Right lobe of liver (tissue), 6 donors: ENCODE measurements at places on chromosomes 2 and 18.

DNA sequence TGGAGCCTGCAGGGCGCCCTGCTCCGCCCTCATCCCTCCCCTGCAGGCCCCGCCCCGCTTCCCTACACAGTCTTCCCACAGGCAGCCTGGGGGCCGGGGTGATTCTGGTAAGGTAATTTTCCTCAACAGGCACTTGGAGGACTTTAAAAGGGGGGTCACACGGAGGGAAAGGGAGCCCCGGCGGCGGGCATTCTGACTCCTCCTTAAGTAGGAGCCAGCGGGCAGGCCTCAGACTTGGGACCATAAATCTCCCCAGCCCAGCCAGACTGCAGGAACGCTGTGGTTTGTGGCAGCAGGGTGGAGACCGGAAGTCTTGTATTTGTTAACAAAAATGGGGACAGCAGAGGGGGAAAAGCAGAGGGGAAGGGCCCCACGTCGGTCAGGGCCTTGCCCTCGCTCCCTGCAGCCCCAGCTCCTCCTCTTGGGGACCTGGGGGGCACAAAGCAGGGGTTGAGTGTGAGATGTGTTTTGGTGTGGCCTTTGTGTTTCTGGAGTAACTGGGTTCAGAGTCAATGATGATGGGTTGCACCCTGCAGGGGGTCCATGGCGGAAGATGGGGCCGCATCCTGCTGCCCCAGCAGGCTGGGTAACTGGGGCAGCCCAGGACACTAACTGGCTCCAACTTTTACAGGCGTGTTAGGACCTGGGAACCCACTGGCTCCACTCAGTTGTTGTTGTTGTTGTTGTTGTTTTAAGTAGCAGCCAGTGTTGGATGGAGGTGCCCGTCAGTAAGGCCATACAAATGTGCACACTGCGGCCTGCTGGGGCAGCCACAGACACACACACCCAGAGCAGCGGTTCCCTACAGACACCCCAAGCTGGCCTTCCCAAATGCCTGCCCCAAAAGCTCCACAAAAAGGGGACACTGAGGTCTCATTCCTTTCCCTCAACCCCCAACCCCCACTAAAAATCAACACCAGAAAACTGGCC, 27.7 kb downstream of the SMAD7 start:
- DNase-seq: peak; percentile 44

DNA sequence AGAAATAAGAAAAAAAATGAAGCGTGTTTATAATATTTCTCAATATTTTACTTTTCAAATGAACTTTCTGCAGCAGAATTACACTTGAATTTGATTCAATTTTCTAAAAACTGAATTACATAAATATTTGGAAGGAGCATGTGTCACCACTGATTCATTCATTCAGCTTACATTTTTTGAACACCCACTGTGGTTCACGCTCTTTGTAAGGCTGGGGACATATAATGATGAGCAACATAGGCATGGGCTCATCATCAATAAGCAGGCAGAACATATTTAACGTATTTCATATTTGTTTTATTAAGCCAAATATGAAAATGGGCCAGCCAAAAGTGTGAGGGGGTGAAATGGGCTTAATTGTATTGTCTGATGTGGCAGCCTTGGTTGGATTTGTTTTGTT, 209.1 kb downstream of the CTNNA2 start:
- no peak for DNase-seq

DNA sequence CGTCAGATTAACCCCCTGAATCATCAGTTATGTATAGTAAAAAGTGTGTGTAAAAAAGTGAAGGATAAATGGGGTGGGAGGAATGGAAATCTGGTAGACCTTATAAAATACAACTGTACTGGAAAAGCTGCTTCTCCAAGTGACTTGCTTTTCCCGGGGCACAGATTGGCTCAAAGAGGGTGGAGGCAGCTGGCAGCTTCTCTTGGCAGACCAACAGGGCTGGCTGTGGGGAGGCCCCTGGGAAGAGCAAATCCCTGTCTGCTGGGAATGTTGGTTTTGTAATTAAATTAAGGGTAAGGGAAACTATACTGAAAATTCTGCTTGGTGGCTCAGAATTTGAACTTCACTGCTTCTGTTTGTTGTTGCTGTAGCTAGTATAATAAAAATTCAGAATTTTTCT, 154.2 kb upstream of the DLX2 start:
- DNase-seq: no peak

GRCh38 chr2:3246406-3246805, 131.2 kb downstream of the EIPR1 start:
- DNase-seq: no peak

GRCh38 chr2:168543037-168543436, 87.0 kb downstream of the CERS6 start:
- no peak for DNase-seq

GRCh38 chr2:86234563-86235131, 35.4 kb downstream of the MRPL35 start:
- no peak for DNase-seq

DNA sequence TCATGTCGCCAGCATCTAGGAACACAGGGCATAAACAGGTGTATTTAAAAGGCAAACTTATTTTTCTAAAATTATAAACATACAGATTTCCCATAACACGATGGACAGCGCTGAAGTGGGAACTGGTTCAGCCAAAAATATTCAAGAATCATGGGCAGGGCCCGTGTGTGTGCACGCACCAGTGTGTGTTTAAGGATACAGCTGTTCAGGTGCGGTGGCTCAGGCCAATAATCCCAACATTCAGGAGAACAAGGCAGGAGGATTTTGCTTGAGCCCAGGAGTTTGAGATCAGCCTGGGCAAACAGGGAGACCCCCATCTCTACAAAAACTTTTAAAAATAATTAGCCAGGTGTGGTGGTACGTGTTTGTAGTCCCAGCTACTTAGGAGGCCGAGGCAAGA, 288.6 kb upstream of the HDAC4 start:
- DNase-seq: peak; percentile 25

- DNase-seq: no peak
Observed at GRCh38 chr2:23988371-23988770, 21.5 kb upstream of the MFSD2B start.

GRCh38 chr2:206266130-206267125, 8.0 kb upstream of the ZDBF2 start:
- DNase-seq: no peak

DNA sequence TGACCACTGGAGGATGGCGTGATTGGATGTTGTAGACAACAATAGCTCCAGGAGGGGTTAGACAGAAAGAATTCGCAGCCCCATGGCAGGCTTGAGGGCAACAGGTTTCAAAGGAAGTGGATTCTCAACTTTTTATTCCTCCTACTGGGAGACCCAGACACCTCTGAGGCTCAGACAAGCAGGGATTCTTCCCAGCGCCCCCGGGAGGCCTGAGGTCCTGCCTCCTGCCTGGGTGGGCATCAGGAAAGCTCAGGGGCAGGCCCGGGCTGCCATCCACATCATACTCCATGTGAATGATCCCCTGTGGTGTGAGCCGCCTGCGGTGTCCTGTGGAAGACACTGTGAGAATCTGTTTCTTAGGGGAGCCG, 203.5 kb downstream of the CYP26B1 start:
- no peak for DNase-seq

- DNase-seq: no peak
Observed at GRCh38 chr2:84686783-84687476, 170.6 kb downstream of the DNAH6 start.

GRCh38 chr2:96336873-96337272, 1.3 kb downstream of the NCAPH start:
- no peak for DNase-seq

GRCh38 chr18:75227535-75228296, 17.1 kb downstream of the TSHZ1 start:
- DNase-seq: no peak

- DNase-seq: no peak
Observed at GRCh38 chr2:198273660-198274059, 469.3 kb downstream of the PLCL1 start.

GRCh38 chr2:224410946-224411561, 9.1 kb upstream of the FAM124B start:
- no peak for DNase-seq

DNA sequence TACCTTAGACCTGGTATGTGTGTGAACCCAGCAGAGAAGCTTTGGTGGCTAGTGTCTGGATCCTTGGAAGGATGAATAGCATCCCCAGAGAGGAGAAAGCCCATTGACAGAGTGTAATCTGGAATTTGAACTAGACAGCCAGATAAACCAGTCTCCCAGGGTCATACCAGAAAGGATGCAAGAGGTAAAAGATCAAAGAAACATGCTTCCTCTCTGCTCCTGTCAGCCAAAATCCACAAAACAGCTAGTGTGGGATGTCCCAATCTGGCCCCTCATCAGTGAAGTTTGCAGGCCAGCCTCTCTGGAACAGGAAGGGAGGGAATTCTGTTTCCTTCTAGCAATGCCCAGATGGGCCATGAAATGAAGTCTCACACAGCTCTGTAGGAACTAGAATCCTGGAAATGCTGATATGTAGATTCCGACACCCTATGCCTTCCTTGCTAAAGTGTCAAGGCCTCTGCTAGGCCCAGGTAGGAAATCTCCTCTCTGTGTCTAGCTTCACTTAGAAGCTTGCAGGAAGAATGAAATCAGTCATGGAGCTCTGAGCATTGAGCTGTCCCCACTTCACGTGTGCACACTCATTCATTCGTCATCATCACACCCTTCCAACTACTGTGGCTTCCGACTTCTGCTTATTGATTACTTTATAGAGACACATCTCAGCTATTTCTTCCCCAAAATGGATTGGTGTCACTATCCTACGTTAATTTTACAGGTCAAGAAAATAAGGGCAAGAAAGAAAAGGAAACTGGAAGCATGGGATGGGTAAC, 38.0 kb downstream of the EVA1A start:
- DNase-seq: peak; percentile 68

DNA sequence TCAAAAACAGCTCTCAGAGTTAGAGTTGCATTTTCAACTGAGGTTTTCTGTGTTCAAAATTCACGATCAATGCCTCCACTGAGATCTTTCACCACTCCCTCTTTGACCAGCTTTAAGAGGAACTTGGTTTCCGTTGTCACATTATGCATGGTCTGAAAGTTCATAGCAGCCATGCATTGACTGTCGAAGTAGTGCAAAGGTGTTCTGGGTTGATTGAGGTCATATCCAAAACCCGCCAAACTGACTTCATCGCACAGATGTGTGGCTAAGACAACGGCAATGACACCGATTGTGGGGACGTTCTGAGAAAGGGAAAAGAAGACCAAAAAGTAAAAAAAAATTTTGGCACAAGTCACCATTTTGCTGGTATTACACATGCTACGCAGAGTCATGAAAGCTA, 48.7 kb downstream of the ST3GAL5 start:
- no peak for DNase-seq

- no peak for DNase-seq
Observed at GRCh38 chr18:5309888-5310470, 14.5 kb upstream of the ZBTB14 start.

GRCh38 chr18:39191931-39192330, 1626.3 kb upstream of the CELF4 start:
- no peak for DNase-seq

DNA sequence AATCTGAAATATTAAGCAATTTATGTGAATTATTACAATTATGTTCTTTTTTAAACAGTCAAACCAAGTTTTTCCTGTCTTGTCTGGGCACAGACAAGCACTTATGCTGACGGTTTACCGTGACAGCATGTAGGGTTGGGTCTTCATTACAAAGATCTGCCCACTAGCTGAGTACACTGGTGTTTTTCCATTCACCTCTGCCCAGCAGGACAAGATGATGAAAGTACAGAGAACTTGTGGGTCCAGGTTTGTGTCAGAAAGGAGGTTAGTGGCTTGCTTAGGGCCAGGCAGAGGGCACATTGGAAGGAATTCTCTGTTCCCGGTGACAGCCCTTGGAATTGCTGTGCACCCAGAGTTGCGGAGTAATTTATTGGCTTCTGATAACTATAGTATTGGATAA, 14.0 kb downstream of the NABP1 start:
- DNase-seq: no peak

- no peak for DNase-seq
Observed at GRCh38 chr2:48283586-48284269, 246.2 kb upstream of the STON1 start.

DNA sequence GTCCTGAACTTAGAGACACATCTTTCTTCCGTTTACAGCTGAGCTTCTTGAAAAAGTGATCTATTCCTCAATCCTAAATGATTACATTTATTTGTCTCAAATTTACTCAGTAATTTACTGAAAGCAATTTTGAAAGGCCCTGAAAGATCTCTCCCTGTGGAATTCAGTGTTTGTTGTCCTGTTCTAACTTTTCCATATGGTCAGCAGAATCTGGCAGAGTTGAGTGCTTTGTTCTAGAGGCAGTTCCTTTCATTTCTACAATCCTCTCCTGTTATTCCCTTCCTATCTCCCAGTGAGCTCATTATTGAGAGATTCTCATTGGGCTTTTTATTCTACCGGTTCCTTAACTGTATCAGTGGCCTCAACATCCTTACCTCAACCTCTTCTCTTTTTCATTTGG, 36.5 kb upstream of the REG3G start:
- DNase-seq: no peak

DNA sequence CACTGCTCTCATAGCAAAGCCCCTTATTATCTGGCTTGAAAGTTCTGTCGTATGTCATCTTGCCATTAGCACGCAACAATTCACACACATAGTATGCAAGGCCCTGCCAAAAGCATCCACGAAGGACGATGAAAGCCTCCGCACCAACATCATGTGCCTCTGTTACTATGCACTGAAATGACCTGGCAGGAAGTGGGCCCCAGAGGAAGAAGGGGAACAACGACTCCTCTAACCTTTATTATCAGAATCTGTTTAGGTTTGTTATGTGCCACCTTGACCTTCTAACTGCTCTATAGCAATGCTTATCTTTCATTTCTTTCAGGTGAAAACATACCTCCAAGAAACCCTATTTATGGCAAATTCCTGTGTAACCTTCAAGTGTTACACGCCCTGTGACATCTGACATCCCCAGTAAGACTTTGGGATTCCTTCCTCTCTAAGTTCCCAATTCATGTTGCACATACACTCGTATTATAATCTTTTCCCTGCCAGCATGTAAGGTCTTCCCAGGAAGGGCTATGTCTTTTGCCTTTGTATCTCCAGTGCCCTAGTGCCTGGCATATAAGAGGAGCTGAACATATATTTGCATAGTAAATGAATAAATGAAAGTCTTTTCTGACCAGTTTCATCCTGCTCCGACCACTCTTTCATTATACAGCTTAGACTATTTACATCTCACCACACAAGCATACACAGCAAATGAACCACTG, 7.0 kb upstream of the NDUFV2 start:
- DNase-seq: no peak

DNA sequence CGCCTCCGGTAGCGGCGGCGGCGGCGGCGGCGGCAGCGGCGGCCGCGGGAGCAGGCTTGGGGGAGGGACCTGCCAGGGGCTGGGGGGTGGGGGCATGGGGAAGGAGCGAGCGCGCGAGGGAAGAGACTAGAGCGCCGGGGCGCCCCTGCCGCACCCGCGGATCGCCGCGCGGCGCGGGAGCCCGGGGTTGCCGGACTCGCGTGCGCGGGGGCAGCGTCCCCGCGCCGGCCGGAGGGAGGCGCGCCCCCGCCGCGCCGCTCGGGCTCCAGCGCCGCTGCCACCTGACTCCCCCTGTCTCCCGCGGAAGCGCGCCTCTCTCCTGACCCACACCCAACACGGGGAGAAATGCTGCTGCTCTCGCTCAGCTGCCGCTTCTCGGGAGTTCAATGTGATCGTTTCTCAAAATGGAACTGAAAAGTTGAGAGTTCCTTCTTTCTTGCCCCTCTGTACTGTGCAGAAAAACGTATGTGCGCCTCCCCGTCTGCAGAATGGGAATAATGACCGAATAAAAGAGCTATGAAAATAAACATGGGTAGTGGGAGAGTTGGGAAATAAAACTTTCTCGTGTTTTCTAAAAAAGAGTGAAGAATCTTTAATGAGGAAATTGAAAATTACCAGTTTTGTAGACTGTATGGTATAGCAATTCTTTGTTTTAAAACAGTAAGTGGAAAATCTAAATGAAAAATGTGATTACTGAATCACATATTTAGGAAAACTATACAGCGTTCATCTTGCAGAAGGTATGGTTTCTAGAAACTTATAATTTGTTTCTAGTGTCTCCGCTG, 455 bp upstream of the TLK1 start:
- DNase-seq: peak; percentile 87
